ENCODE measurements at places on chromosomes 5 and 9. TPM values are rescaled to one million over a fixed set of nuclear protein-coding genes. Genes with fewer than 3 reads are reported as not detected.
A peak's percentile ranks its signal among the peaks of the same experiment; 100 is the strongest.

- H3K27me3 ChIP-seq = no peaks in the 10 kb centered on the region
- H3K4me3 ChIP-seq = peak overlapping the region; percentile 34
- H3K36me3 ChIP-seq = no peaks in the 10 kb centered on the region
- H3K27ac ChIP-seq = no peak overlapping the region
- H3K4me1 ChIP-seq = peaks cover 3% of the 10 kb centered on the region
Observed at GRCh38 chr5:21817668-21818369, 1035.3 kb downstream of the CDH12 start.

DNA sequence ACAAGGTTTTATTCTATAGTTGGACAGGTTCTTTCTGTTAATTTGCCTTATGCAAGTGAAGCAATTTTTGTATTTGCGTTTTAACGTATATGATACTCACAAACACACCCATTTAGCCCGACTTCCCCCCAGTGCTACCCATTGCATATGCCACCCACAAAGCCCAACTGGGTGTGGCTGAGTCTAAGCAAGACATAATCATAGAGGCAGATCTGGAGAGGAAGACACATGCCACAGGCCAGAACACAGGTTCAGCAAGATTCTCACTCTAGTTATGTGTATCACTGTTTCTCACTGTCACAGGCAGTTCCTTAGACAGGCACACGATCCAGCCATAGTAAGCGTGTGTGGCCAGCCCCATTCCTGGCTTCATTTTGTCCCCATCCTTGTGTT, 29.0 kb upstream of the PUM3 start:
- H3K4me3 ChIP-seq = no peak overlapping the region
- H3K27ac ChIP-seq = no peak overlapping the region
- no peak for DNase-seq

GRCh38 chr5:125552486-125552885, 806.0 kb upstream of the ZNF608 start:
- H3K4me1 ChIP-seq = no peaks in the 10 kb centered on the region
- H3K27me3 ChIP-seq = no peaks in the 10 kb centered on the region
- no peak for DNase-seq
- no peak overlapping the region for H3K27ac ChIP-seq

- H3K36me3 ChIP-seq = no peaks in the 10 kb centered on the region
- H3K27me3 ChIP-seq = no peaks in the 10 kb centered on the region
- no peak overlapping the region for H3K27ac ChIP-seq
- H3K4me3 ChIP-seq = no peak overlapping the region
- no peak for DNase-seq
Observed at GRCh38 chr9:6186691-6187090, 28.9 kb upstream of the IL33 start.

DNA sequence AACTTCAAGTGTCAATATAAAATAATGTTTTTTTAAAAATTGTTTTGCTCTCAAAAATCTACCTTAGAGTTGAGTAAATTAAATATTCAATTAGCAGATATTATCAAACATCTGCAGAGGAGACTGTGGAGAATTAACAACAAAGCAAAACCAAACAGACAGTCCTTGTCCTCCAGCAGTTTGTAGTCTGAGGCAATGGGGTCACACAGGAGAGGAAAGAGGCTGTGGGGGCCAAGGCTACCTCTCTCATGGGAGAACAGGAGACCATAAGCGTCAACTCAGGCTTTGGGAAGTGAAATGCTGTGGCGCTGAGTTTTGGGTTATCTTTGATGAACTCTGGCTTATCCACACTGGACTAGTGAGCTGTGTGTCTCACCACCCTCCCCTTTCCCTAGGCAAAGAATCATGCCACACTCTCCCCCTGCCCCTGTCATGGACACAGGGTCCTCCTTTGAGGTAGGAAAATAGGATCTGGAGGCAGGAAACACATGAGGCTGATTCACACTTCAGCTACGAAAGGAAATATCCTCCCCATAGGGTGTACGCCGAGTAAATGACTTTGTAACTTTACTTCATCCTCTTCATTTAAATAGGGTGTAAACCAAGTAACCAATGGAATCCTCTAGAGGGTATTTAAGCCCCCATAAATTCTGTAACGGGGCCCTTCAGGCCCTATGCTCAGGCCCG, 152.7 kb downstream of the FSTL4 start:
- H3K27me3 ChIP-seq = no peaks in the 10 kb centered on the region
- H3K4me1 ChIP-seq = no peaks in the 10 kb centered on the region
- no peaks in the 10 kb centered on the region for H3K36me3 ChIP-seq
- H3K27ac ChIP-seq = no peak overlapping the region

DNA sequence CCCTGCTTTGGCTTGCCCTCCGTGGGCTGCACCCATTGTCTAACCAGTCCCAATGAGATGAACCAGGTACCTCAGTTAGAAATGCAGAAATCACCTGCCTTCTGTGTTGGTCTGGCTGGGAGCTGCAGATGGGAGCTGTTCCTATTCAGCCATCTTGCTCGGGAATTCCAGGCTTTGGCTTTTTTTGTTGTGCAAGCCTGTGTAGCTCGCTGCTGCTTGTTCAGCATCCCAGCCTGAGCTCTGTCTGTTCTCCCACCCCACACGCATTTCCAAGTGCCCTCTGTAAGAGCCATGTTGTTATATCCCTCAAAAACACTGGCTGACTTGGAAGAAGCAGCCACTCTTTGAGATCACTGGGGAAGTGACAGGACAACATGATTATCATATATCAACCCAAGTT, 101.6 kb upstream of the DPYSL3 start:
- no peak overlapping the region for H3K4me3 ChIP-seq
- DNase-seq = no peak
- H3K4me1 ChIP-seq = no peaks in the 10 kb centered on the region
- no peak overlapping the region for H3K27ac ChIP-seq
- peaks cover 7% of the 10 kb centered on the region for H3K36me3 ChIP-seq

- peak overlapping the region; percentile 51 for H3K27ac ChIP-seq
- H3K4me1 ChIP-seq = peaks cover 40% of the 10 kb centered on the region
- no peak overlapping the region for H3K4me3 ChIP-seq
- no peak for DNase-seq
Observed at GRCh38 chr9:76400534-76401096, 6.4 kb upstream of the RFK start.

- H3K36me3 ChIP-seq = peaks cover 3% of the 10 kb centered on the region
- DNase-seq = no peak
- no peak overlapping the region for H3K27ac ChIP-seq
- no peak overlapping the region for H3K4me3 ChIP-seq
- H3K4me1 ChIP-seq = peaks cover 6% of the 10 kb centered on the region
Observed at GRCh38 chr5:79582186-79582585, 30.1 kb upstream of the TENT2 start.

DNA sequence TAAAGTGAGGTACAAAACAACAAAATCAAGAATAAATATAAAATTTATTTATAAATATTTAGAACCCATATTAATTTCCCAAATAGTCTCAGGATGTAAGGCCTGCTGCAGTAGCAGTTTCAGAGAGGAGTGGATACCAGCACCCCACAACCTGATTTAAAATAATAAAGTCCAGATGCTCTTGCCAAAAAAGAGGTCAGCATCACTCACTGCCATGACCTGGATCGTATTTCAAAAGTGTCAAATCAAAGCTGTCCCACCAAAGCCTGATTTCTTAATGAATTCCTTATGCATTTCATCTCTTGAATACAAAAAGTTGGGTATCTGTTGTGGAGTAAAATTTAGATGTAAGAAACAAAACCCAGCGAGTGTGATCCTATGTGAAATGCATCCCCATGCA, 58.0 kb upstream of the ROR2 start:
- H3K4me3 ChIP-seq = no peak overlapping the region
- no peaks in the 10 kb centered on the region for H3K36me3 ChIP-seq
- peaks cover 15% of the 10 kb centered on the region for H3K27me3 ChIP-seq
- no peak for DNase-seq
- no peaks in the 10 kb centered on the region for H3K4me1 ChIP-seq
- no peak overlapping the region for H3K27ac ChIP-seq

DNA sequence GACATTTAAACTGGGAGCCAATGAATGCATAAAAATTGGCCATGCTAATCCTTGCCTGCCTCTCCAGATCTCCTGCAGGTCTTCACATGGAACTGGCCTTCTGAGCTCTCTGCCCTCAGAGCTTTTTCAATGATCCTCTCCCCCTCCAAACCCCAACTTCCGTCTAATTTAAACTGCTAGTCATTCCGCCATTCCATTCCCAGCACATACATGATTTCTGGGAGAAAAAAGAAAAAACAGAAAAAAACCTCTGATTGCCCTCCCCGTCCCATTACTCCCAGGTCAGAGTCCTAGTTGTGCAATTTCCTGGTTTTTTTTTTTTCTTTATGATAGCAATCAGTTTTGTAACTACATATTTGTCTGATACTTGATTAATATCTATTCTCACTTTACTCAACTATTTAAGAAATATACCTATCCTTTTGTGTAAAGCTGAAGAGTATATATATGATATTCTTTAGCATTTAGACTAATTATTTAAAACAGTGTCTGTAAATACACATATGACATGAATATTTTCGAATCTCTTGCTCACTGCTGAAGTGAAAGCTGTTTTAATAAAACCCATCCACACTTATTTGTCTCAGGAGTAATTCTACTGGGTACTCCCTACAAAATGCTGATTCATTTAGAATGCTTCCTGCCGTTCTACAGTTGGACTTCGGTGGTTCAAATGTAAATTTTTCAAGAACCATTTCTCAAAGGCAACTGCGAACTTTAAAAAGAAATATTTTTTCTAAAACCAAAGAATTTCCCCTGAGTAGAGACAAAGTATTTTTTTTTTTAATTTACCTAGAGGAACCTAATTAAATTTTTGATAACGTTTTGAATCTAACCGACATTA, 1.6 kb downstream of the HINT1 start:
- H3K36me3 ChIP-seq = peaks cover 54% of the 10 kb centered on the region
- H3K27me3 ChIP-seq = no peaks in the 10 kb centered on the region
- H3K4me1 ChIP-seq = peaks cover 50% of the 10 kb centered on the region
- peak overlapping the region; percentile 86 for H3K4me3 ChIP-seq
- no peak for DNase-seq

DNA sequence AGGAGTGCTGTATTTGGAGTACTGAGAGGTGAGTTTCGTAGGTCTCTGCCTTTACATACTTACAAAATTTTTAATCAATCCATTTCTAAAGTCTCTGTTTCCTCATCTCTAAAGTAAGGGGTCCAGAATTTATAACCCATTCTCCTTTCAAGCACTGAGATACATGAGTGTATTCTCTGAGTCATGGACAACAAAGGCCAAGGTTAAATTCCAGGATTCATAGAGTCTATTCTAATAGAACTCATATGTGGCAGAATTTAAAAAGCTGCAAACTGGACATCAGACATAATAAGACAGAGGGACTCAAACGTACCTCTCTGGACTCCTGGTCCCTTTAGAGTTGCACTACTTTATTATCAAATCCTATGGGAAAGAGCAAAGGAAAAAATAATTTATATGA, 112.5 kb upstream of the SLIT3 start:
- H3K36me3 ChIP-seq = no peaks in the 10 kb centered on the region
- H3K4me1 ChIP-seq = no peaks in the 10 kb centered on the region
- no peak overlapping the region for H3K27ac ChIP-seq
- no peak overlapping the region for H3K4me3 ChIP-seq

DNA sequence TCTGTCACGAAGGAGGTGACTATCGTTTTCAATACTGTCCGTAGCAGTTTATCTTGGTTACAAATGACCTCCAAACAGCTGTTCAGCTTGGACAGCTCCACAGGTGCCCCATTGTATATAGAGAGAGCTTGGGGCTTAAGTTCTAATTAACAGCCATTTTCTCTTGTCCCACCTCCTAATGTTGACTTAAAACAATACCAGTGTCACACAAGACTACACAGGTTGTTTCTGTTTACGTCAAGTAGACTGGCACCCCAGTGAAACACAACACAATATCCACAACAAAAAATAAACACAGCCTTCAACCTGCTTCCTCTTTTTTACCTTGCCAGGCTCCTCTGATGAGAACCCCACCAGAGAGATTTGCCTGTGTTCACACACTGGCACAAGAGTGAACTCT, 39.8 kb upstream of the TLE1 start:
- no peak for DNase-seq
- no peaks in the 10 kb centered on the region for H3K4me1 ChIP-seq
- no peak overlapping the region for H3K27ac ChIP-seq
- no peaks in the 10 kb centered on the region for H3K36me3 ChIP-seq
- H3K4me3 ChIP-seq = no peak overlapping the region
- no peaks in the 10 kb centered on the region for H3K27me3 ChIP-seq

DNA sequence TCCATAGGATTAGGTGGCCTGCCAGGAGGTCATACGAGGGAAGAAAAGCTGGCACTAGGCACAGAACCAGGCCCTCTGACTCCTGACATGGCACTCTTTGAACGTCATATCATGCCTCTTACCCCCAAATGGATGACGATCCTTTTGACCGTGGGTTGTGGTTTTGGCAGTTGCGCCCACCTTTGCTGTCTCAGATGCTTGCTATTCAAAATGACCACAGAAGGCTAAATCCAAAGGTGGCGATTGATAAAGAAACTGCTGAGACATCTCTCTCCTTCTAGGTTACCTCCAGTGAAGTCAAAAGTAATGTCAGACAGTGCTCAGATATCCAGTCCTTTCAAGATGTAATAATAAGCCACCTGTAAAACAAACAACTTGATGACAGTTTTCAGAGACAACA, 385.0 kb downstream of the EFNA5 start:
- no peaks in the 10 kb centered on the region for H3K36me3 ChIP-seq
- no peaks in the 10 kb centered on the region for H3K27me3 ChIP-seq
- H3K4me3 ChIP-seq = no peak overlapping the region
- H3K27ac ChIP-seq = no peak overlapping the region
- no peaks in the 10 kb centered on the region for H3K4me1 ChIP-seq
- no peak for DNase-seq

DNA sequence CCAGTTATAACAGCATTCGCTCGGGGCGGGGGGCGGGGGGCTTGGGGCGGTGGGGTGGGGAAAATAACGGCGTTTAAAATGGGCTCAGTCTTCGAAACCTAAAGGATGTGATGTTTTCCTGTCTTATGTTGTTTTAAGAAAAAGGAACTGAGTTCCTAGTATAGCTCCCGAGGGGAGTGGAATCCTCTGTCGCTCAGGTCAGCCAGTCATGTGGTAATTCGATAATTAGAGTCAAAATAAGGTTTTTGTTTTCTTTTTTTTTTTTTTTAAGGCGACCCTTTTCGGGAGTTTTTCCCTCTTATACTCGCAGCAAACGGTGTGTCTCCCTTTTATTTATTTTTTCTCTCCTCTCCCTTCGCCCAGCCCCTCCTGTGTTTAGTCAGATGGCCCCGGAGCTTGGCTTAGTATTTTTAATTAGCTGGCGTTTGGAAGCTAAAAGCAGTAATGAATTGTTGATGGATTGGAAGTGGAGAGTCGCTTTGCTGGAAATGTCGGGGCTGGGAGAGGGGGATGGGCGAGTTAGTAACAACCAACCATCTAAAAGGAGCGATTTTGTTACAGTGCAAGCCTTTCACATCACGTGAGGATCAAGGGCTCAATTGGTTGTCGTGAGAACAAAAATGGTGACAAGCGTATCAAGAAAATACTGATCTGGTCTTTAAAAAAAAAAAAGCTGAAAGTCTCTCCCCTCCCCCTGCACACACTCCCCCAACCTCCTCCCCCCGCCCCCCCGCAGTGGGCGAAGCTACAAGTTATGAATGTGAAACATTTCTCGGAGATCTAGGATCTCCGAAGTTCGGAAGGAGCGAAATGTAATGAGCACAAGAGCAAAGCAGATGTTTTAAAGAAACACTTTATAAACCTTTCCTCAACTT, 714 bp upstream of the ZNF608 start:
- H3K27ac ChIP-seq = no peak overlapping the region
- no peaks in the 10 kb centered on the region for H3K36me3 ChIP-seq
- H3K4me1 ChIP-seq = peaks cover 19% of the 10 kb centered on the region

GRCh38 chr5:159965031-159965837, 43.7 kb upstream of the TTC1 start:
- peaks cover 35% of the 10 kb centered on the region for H3K27me3 ChIP-seq
- H3K27ac ChIP-seq = no peak overlapping the region
- H3K36me3 ChIP-seq = no peaks in the 10 kb centered on the region
- DNase-seq = peak; percentile 29
- no peaks in the 10 kb centered on the region for H3K4me1 ChIP-seq
- H3K4me3 ChIP-seq = no peak overlapping the region

Gene EIF4E1B
- total RNA-seq = not detected

Gene DAP
- 61.2 TPM for total RNA-seq

Gene HTR4
- not detected for total RNA-seq

Gene FCN1
- total RNA-seq = not detected

Gene HMMR
- total RNA-seq = 87.7 TPM

Gene ZNF483
- total RNA-seq = 2.3 TPM

All from activated CD8-positive, alpha-beta T cell treated with anti-CD3 and anti-CD28 coated beads, Interleukin-2, amount 10 ng/mL, durations not matched to agents 7 days and 5 days (primary cell).